ELR (cell line): ENCODE measurements at places on chromosomes 4 and X.
A peak's percentile ranks its signal among the peaks of the same experiment; 100 is the strongest.

DNA sequence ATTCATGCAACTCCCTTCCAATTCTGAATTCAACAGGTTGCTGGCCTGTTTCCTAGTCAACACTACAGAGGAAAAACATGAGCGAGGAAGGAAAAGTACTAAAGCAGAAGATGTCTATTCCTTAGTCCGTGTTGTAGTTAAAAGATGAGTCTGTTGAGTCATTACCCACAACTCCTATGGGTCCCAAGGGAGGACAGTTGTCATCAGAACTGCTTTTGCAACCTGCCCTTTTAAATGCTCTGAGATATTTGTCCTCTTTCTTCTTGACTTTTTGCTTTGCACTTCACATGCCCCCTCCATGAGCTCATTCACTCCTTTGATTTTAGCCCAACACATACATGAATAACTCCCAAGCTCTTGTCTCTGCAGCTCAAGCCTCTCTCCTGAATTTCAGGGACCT is 119.2 kb downstream of the CORIN start:
- no peak for DNase-seq

DNA sequence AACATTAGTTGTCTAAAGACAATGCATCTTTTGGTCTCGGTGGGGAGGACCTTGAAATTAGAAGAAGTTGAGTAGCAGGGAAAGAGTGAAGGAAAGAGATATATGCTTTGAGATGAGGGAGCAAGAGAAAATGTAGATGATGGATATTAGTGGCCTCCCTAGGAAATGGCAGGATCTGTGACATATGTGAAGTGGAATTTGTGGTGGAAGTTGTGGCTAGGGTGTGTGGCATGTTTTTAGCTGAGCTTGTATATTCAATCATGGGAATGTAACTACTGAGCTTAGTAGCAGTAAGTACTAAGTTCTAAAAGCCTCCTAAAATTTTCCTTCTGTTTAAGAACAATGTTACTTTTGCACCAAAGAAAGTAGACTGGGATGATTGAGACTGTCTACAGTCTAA is 382.8 kb upstream of the CTSO start:
- peak; percentile 35 for DNase-seq

DNA sequence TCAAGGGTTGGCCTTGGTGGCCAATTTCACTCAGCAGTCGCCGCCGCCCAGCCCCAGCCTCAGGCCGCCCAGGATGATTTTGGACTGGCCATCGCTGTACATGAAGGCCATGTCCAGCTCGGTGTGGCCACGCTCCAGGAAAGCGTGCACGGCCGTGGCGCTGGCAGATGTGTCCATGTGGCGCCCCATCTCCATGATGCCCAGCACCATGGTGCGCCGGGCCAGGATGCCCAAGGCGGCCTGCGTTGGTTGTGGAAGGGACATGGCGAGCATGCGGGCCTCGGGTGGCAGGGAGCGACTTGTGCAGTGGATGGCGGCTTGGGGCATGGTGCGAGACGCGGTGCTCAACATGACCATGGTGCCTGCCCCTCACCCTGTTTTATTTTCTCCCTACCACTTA is 55.4 kb downstream of the ZCCHC12 start:
- DNase-seq = no peak

GRCh38 chr4:187071946-187072600 is 348.4 kb upstream of the FAT1 start:
- DNase-seq = no peak

GRCh38 chr4:150381609-150382008 is 200.3 kb upstream of the MAB21L2 start:
- DNase-seq = no peak

DNA sequence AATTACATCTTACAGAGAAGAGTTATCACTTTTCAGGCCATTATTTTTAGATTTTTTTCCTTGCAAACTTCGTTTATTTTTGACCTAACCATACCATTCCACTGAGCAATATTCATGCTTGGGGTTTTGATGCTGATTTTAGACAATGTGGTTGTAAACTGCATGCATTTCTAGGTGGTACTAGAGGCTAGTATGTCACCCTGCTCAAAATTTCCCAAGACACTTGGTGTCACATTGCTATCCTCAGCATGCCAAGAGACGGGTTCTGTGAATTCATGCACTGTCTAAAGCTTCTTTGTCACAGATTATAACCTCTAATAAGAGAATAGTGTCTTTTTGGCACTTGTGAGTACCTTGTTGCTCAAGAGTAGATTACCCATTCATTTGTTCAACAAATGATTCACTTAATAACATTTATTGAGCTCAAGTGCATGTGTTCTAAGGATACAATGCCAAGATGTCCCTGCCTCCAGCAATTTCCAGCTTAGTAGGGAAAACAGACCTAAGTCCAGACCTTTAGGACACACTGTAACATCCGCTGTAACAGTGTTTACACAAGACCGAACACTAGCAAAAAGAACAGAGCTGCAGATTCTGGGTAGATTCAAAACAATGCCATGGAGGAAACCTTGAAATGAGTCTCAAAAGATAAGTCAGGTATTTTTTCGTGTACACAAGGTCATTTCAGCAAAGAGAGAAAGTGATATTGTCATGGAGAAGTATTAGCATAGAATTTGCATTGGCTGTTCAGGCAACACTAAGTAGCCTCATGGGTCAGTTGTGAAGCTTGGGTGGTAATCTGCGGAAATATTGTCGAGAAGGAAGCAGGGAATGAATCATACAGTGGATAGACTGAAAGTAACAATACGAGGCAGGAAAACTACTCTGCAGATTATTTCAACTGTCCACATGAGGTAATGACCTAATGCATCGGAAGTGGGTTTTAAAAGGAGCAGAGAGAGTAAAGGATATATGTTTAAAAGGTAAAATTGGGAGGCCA is 515.1 kb upstream of the ZFP42 start:
- peak; percentile 78 for DNase-seq

- peak; percentile 81 for DNase-seq
Measured at GRCh38 chrX:65522739-65523372, 11.7 kb downstream of the LAS1L start.

DNA sequence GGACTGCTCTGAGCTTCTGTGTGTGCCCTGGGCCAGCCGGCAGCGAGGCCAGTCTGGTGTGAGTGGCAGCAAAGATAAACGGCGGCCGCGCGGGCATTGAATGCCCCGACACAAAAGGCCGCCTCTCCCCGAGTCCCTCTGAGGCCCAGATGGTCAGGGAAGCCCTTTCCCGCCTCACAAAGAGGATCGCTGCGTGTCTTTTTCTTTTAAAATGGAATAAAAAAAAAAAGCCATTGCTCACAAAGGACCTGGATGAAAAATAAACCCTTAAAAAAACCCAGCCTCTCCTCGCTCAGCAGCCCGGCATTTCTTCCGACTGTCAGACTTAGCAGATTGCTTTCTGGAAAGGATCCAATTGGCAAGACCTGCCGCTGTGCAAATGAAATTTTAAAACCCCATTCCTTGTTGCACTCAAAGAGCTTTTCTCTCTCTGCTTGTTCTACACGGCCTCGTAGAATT is 578.7 kb downstream of the BCOR start:
- no peak for DNase-seq

DNA sequence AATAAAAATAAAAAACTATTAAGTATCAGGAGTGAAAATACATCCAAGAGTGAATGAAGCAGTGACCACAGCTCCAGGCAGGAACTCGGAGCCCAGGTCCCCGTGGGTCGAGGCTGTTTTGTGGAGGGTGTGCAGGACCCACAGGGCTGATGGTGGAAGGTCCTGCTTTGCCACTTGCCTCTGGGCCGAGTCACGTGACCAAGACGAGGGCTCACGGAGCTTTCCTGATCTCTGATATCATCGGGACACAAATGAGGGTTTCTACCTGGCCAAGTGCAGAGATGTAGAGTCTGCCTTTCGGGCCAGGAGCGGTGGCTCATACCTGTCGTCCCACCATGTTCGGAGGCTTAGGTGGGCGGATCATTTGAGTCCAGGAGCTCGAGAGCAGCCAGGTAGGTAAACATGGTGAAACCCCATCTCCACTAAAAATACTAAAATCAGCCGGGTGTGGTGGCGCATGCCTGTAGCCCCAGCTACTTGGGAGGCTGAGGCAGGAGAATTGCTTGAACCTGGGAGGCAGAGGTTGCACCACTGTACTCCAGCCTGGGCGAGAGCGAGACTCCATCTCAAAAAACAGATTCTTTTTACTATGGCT is 7.2 kb downstream of the SLC25A6 start:
- DNase-seq = no peak

DNA sequence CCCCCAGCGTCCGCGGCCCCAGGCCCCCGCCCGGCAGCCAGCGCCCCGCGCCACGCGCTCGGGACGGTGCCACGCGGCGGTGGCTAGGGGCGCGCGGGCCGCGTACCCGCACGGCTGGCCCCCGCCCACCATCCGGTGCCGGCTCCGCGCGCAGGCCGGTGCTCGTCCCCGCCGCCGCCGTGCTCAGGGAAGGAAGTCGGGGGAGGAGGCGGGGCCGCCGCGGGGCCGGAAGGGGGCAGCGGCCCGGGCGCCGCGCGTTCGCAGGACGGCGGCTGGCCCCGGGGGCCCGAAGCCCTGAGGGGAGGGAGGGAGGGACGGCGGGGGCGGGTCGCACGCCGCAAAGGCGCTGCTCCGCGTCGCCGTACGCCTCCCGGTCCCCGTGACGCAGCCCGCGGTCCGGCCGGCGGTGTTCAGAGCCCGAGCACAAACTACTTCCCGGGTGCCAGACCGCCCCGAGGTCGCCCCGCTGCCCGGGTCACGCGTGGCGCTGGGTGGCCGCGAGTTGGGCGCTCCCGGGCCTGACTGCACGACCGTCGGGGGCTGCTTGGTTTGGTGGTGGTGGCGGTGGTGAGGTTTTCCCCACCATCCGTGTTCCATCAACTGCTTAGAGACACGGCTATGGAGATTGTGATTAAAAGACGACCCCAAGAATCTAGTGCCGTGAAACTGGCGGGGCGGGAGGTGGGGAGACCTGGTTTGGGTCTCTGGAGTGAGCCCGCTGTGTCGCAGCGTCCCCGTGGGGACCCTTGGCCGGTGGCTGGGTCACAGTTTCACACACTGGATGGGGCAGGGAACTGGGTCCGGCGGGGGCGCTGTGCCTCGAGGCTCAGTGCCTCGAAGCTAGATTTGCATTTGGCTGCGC is at the start of gene DCTD:
DCTD (minus strand) TSS at position 205 of the 862 bp plus-strand sequence. CDS start 1,818 bp downstream, outside the sequence.
- DNase-seq = peak; percentile 69

DNA sequence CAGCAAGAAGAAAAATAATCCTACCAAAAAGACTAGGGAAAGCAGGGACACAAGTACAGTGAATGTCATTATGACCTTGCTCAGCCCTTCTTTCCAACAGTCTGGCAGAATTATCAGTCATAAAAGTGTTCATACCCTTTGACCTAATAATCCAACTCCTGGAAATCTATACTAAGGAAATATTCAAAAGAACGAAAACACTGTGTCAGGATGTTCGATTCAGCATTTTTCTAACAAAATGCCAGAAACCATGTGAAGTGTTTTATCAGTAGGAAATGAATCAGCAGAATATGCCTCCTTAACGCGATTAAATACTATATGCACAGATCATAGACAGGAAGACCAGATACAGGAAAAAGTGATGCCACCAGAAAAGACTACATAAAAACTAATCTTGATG is 16.2 kb upstream of the S100G start:
- peak; percentile 45 for DNase-seq

DNA sequence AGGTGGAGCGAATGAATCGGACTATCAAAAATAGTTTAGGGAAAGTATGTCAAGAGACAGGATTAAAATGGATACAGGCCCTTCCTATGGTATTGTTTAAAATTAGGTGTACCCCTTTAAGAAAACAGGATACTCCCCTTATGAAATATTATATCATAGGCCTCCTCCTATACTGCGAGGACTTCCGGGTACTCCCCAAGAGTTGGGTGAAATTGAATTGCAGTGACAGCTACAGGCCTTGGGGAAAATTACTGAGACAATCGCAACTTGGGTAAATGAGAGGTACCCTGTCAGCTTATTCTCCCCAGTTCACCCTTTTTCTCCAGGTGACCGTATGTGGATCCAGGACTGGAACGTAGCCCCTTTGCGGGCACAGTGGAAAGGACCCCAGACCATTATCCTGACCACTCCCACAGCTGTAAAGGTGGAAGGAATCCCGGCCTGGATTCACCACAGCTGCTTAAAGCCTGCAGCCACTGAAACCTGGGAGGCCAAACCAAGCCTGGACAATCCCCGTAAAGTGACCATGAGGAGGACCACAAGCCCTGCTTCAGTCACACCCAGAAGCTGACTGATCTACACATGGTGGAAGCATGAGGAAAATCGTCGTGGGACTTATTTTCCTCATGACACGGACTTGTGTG is 1138.1 kb downstream of the ARAP2 start:
- no peak for DNase-seq

- no peak for DNase-seq
Measured at GRCh38 chr4:159369256-159369655, 266.4 kb downstream of the RAPGEF2 start.

GRCh38 chrX:123291623-123292022 is 107.5 kb downstream of the GRIA3 start:
- no peak for DNase-seq

DNA sequence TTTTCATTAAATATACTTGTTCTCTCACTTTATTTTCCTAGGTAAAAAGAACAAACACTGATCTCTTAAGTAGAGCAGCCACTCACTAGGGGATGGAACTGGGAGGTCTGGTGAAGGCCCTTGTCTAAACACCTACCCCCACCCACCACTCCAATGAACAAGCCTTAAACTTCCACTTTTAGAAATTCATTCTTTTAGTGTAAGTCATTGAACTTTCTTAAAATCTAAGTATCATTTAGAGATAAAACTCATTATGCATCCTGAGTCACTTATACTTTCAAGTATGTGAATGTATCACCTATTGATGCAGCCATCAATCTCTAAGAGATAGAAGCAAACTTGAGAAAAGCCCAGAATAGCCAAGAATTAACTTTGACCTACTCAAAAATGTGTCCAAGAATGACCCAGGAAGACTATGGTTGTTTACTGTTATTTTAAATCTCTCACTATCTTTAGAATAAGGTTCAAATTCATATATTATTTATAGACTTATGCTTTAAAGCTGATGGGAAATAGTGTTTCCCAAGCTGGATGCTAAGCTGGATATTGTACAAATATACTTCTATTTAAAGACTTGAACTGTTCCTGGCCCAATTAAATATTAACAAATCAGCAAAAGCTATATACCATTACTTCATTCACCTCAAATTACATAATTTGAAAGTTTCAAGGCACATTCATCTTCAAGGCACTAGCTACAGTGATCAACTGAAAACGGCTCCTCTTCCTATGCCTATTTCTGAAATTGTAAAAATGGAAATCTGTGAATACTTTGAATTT is 49.5 kb downstream of the CAMK2D start:
- no peak for DNase-seq

- peak; percentile 10 for DNase-seq
Measured at GRCh38 chr4:29259556-29259955, 1460.6 kb upstream of the PCDH7 start.

GRCh38 chrX:24178441-24178840 is 28.9 kb downstream of the ZFX start:
- DNase-seq = no peak

GRCh38 chrX:133414406-133415275 is 648 bp downstream of the GPC4 start:
- DNase-seq = no peak
